ENCODE measurements at places on chromosomes 7 and 10.

DNA sequence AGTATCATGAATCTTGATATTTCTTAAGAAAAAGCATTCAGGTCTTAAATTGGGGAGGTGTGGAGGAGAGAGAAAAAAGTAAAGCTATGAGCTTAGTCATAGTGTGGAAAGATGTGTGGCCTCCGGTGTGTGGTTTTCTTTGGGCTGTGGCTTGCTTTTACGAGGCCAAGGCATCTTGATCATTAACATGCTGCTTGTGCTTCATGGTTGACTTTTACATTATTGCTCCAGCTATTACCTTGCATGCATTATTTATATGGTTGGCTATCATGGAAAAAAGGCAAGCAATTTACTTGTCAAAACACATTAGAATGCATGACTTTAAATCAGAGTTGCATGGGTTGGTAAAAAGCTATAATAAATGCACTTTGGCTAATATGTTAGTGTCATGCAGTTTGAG is 300.7 kb upstream of the ADARB2 start:
- H3K27ac ChIP-seq, result no peak overlapping the region
- H3K4me3 ChIP-seq, result no peak overlapping the region
- H3K27me3 ChIP-seq, result no peaks in the 10 kb centered on the region
- no peaks in the 10 kb centered on the region for H3K36me3 ChIP-seq
- DNase-seq, result peak; percentile 19
- no peaks in the 10 kb centered on the region for H3K4me1 ChIP-seq

GRCh38 chr7:83849131-83849530 is 200.2 kb upstream of the SEMA3E start:
- H3K4me1 ChIP-seq, result no peaks in the 10 kb centered on the region
- H3K27me3 ChIP-seq, result no peaks in the 10 kb centered on the region
- H3K27ac ChIP-seq, result no peak overlapping the region
- no peaks in the 10 kb centered on the region for H3K36me3 ChIP-seq

GRCh38 chr10:105509517-105509916 is 868.4 kb downstream of the SORCS3 start:
- H3K4me3 ChIP-seq, result no peak overlapping the region
- DNase-seq, result no peak
- H3K27ac ChIP-seq, result no peak overlapping the region
- H3K36me3 ChIP-seq, result no peaks in the 10 kb centered on the region

DNA sequence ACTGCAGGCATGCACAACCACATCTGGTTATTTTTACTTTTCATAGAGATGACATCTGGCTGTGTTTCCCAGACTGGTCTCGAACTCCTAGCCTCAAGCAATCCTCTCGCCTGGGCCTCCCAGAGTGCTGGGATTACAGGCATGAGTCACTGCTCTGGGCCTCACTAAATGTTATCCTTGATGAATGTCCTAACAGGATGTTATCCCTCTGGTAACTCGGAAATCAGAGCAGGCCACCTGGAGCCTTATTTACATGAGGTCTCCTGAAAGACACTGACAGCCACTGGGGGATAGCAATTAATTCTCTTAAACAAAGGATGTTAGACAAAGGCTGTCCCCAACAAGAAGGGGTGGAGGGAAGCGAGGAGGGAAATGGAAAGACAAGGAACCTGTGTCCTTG is 4.5 kb upstream of the ZNF438 start:
- H3K4me1 ChIP-seq, result peaks cover 6% of the 10 kb centered on the region
- H3K4me3 ChIP-seq, result no peak overlapping the region

DNA sequence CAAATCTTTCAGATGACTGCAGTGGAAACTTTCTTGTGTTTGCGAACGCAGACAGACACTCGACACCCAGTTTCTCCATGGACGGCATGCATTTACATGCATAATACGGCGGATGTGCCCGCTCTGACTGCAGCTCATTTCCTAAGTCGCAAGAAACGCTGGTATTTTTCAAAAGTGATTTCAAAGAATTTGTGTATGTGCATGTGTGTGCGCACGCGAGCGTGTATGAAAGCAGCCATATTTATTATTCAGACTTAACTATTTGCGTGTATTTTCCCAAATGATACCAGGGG is 436.5 kb upstream of the MGMT start:
- no peak overlapping the region for H3K27ac ChIP-seq
- peaks cover 18% of the 10 kb centered on the region for H3K27me3 ChIP-seq
- H3K4me3 ChIP-seq, result no peak overlapping the region
- no peaks in the 10 kb centered on the region for H3K36me3 ChIP-seq
- no peak for DNase-seq
- peaks cover 9% of the 10 kb centered on the region for H3K4me1 ChIP-seq

GRCh38 chr10:61589547-61590243 is 73.0 kb upstream of the CABCOCO1 start:
- no peaks in the 10 kb centered on the region for H3K36me3 ChIP-seq
- H3K4me1 ChIP-seq, result no peaks in the 10 kb centered on the region
- H3K27ac ChIP-seq, result no peak overlapping the region
- no peak for DNase-seq
- H3K4me3 ChIP-seq, result no peak overlapping the region
